Lower lobe of right lung (tissue), 2 donors: ENCODE measurements at places on chromosomes 6 and 20.

GRCh38 chr6:683742-684440, 9.0 kb downstream of the EXOC2 start:
- no peak for DNase-seq
- no peak overlapping the region for H3K27ac ChIP-seq
- H3K27me3 ChIP-seq, result no peaks in the 10 kb centered on the region
- H3K4me1 ChIP-seq, result peaks cover 27% of the 10 kb centered on the region
- peak overlapping the region; percentile 23 for H3K4me3 ChIP-seq

DNA sequence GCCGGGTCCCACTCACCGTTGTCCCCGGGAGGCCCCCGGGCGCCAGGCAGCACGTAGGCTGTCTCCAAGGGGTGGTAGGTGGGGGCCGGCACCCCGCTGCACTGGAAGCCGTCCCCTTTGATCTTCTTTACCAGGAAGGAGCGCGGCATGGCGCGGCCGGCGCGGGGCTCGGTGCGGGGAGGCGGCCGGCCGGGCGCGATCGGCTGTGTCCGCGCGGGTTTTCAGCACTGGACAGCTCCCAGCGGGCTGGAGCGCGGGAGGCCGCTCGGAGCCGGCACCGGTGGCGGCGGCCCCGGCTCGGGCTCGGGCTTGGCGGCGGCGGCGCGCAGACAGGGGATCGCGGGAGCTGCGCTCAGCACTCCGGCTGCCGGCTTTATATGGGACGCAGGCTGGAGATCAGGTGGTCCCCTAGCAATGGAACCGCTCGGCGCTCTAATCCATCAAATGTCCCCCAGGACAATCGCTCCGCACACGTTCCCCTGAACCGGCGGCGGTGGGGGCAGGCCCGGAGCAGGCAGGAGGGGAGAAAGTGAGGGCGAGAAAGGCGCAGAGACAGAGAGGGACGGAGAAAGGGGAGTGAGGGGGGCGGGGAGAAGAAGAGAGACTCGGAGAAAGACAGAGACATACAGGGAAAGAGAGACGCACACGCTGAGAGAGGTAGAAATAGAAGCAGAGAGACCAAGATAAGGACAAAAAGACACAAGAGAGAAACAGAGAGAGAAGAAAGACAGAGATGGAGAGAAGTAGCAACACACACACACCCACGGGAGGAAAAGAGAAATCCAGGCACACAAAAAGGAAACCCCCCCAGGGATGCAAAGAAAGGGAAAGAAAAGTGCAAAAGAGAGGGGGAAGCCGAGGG, at the start of gene SCRT2:
Gene SCRT2 (minus strand): TSS at position 350 of the 862 bp plus-strand sequence. CDS start 201 bp downstream, at position 149.
- H3K36me3 ChIP-seq, result no peaks in the 10 kb centered on the region
- H3K27ac ChIP-seq, result no peak within 1 kb of the TSS
- no peak within 1 kb of the TSS for H3K4me3 ChIP-seq
- DNase-seq, result peak; percentile 81

DNA sequence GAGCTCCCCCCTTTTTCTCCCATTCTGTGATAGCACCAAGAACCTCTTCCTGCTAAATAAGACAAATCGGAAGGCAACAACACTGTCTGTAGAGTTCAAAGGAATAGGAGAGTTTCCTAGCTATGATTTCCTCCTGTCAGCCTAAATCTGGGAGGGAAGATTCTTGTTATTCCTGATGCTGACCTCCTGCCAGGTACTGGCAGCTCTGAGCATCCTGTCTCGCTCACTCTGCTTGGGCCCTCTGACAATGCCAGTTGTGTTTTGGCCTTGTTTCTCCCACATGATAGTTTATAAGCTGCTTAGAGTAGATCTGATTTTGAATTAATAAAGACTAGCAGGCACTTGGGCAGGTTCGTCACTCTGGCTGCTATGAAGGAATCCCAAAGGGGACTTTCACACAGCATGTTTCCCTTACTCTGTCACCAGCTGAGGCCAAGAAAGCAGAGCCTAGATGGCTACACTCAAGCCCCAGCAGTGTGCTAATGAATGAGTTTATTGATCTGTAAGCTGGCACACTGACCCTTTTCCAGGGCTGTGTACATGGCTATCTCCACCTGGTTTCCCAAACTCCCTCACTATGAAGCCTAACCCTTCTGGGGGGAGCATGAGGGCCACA, 52.3 kb downstream of the UQCC1 start:
- peaks cover 45% of the 10 kb centered on the region for H3K36me3 ChIP-seq
- no peaks in the 10 kb centered on the region for H3K27me3 ChIP-seq
- H3K4me3 ChIP-seq, result no peak overlapping the region
- no peaks in the 10 kb centered on the region for H3K4me1 ChIP-seq
- no peak overlapping the region for H3K27ac ChIP-seq

DNA sequence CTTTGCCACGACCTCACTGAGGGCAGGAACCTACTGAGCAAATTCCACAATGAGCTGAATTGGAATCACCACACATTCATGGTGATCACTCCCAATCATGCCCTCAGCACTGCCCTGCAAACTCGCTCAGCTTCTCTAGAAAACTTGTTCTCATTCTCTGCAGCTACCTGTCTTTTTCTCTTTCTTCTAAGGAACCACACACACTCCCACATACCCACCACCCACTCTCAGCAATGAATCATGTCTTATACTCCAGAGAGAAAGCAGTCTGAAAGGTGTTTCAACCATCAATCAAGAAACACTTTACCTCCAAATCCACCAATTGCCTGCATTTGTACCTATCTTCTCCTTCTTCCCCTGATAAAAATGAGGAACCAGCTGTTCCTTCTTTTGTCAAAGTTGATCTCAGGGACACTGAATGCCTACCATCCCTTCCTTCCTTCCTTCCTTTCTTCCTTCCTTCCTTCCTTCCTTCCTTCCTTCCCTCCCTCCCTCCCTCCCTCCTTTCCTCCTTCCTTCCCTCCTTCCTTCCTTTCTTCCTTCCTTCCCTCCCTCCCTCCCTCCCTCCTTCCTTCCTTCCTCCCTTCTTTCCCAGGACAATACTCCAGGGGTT, 84.6 kb upstream of the SGK1 start:
- H3K4me1 ChIP-seq, result no peaks in the 10 kb centered on the region
- H3K27ac ChIP-seq, result no peak overlapping the region
- no peak for DNase-seq

- no peaks in the 10 kb centered on the region for H3K27me3 ChIP-seq
Measured at GRCh38 chr6:106908386-106908840, 66.1 kb downstream of the CD24 start.

- H3K36me3 ChIP-seq, result no peaks in the 10 kb centered on the region
- no peak overlapping the region for H3K4me3 ChIP-seq
- H3K27ac ChIP-seq, result no peak overlapping the region
- H3K27me3 ChIP-seq, result no peaks in the 10 kb centered on the region
- DNase-seq, result no peak
- no peaks in the 10 kb centered on the region for H3K4me1 ChIP-seq
Measured at GRCh38 chr6:79787626-79788025, 156.5 kb downstream of the SH3BGRL2 start.

GRCh38 chr6:22399693-22400092, 102.9 kb upstream of the PRL start:
- no peak overlapping the region for H3K4me3 ChIP-seq
- H3K4me1 ChIP-seq, result no peaks in the 10 kb centered on the region
- no peaks in the 10 kb centered on the region for H3K36me3 ChIP-seq
- no peak for DNase-seq

DNA sequence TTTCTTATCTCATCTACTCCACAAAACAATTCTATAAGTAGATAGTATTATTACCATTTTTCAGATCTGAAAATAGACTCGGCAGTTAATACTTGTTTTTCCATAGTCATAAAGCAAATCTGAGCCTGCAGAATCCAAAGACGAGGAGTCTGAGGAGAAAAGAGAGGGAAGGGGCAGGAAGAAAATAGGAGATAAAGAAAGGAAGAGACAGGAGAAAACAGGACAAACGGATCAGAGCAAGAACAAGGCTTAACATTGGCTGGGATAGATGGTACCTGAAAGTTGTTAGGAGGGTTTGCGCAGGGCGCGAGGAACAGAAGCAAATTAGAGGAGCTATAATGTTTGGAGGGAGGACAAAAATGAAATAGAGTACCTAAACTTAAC, 639 bp upstream of the PPIL1 start:
- peaks cover 16% of the 10 kb centered on the region for H3K4me1 ChIP-seq
- H3K36me3 ChIP-seq, result peaks cover 3% of the 10 kb centered on the region
- peak overlapping the region; percentile 93 for H3K27ac ChIP-seq
- DNase-seq, result no peak
- H3K27me3 ChIP-seq, result peaks cover 7% of the 10 kb centered on the region
- H3K4me3 ChIP-seq, result peak overlapping the region; percentile 85

DNA sequence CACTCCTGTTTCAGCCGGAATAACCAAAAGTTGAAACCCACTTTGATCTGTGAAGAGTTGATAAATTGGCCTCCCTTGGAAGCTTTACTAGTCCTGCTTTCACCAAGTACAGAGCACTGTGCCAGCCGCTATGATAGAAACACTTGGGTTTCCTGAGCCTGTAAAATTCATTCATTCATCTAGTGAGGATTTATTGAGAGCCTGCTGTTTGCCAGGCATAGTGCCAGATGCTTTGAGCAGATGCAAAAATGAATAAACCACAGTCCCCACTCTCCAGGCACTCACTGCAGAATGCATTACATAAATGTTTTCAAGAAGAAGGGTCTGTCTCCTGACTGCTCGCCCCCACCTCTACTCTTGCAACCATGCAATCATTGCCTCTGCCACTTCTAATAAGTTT, 25.3 kb upstream of the TMEM217 start:
- H3K4me3 ChIP-seq, result no peak overlapping the region
- peaks cover 8% of the 10 kb centered on the region for H3K4me1 ChIP-seq
- H3K27ac ChIP-seq, result no peak overlapping the region
- no peaks in the 10 kb centered on the region for H3K27me3 ChIP-seq
